A549 treated with AZD2906 at 1 μM for 4 hours (cell line): ENCODE measurements at places on chromosomes 11 and 22. TPM values are rescaled to one million over a fixed set of nuclear protein-coding genes. Genes with fewer than 3 reads are reported as not detected.

Gene IL17REL
- 0.02 to 0.08 TPM (median 0.04 TPM) in 5 replicates for total RNA-seq

Gene SYCE3
- 0.22 to 0.37 TPM (median 0.29 TPM) in 3 of 5 replicates, not detected in the others for total RNA-seq

Gene SLC22A12
- not detected in 5 replicates for total RNA-seq

Gene NCAPH2
- 33.5 to 38.4 TPM (median 36.8 TPM) in 5 replicates for total RNA-seq

Gene ANKK1
- 0.05 to 0.10 TPM (median 0.10 TPM) in 3 of 5 replicates, not detected in the others for total RNA-seq

Gene CASP1
- total RNA-seq, result 0.15 to 0.17 TPM (median 0.17 TPM) in 3 of 5 replicates, not detected in the others

Gene FERMT3
- total RNA-seq, result 0.85 to 3.0 TPM (median 1.3 TPM) in 5 replicates

Gene BATF2
- 0.58 to 0.79 TPM (median 0.63 TPM) in 5 replicates for total RNA-seq

Gene PLXNB2
- 93.5 to 117 TPM (median 111 TPM) in 5 replicates for total RNA-seq

Gene OR52A1
- total RNA-seq, result not detected in 5 replicates

Gene CARD18
- not detected in 5 replicates for total RNA-seq

Gene OR52B6
- total RNA-seq, result not detected in 5 replicates

Gene WT1
- total RNA-seq, result 5.0 to 5.5 TPM (median 5.2 TPM) in 5 replicates

Gene CTSD
- 397 to 634 TPM (median 550 TPM) in 5 replicates for total RNA-seq

Gene RAB38
- total RNA-seq, result 0.77 to 1.2 TPM (median 0.94 TPM) in 5 replicates

Gene OLFML1
- total RNA-seq, result 0.07 TPM in 1 of 5 replicates, not detected in the others

Gene DEUP1
- total RNA-seq, result not detected in 5 replicates

Gene DUSP8
- 0.81 to 1.2 TPM (median 1.0 TPM) in 5 replicates for total RNA-seq

Gene KDM4D
- 0.13 to 0.52 TPM (median 0.33 TPM) in 5 replicates for total RNA-seq

Gene MOV10L1
- not detected in 5 replicates for total RNA-seq

Gene CABP4
- total RNA-seq, result not detected in 5 replicates

Gene SAA2
- 0.15 to 0.24 TPM in 2 of 5 replicates, not detected in the others for total RNA-seq

Gene POTEH
- total RNA-seq, result not detected in 5 replicates

Gene CARD16
- 0.17 to 0.20 TPM in 2 of 5 replicates, not detected in the others for total RNA-seq

Gene APOA5
- 0.11 TPM in 1 of 5 replicates, not detected in the others for total RNA-seq

Gene GGTLC2
- total RNA-seq, result not detected in 5 replicates

Gene TRIM68
- 7.6 to 9.6 TPM (median 8.4 TPM) in 5 replicates for total RNA-seq

Gene NOX4
- not detected in 5 replicates for total RNA-seq

Gene MTNR1B
- not detected in 5 replicates for total RNA-seq

Gene C22orf15
- not detected in 5 replicates for total RNA-seq

Gene ART1
- 0.06 to 0.10 TPM in 2 of 5 replicates, not detected in the others for total RNA-seq
